ENCODE measurements at places on chromosomes 4 and X.
A peak's percentile ranks its signal among the peaks of the same experiment; 100 is the strongest.

- peak; percentile 6 for DNase-seq
Observed at GRCh38 chrX:68732906-68733493, 85.5 kb downstream of the STARD8 start.

DNA sequence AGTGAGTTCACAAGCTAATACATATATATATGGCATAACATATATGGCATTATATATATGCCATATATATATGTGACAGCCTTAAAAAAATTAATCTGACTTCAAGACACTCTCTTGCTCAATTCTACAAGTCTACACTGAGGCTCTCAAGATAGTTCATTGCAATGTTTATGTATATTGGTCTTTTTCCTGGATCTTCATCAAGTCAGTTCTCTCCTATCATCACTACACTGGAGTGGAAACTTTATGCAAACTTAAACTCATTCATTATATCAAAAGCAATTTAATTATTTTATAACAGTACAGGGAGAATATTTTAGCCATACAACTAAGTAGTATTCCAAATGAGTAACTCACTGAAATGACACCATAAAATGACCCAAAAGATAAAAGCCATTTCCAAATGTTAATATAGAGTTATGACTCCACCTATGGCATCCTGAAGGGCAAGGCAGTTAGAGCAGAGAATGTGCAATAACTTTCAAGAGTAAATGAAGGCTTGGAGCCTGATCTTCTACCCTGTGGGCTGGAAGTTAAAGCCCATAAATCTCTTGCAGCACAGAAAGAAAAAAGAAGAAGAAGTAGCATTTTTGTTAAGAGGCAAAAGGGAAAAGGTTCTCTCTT lies 176.3 kb upstream of the SLIT2 start:
- no peak for DNase-seq

DNA sequence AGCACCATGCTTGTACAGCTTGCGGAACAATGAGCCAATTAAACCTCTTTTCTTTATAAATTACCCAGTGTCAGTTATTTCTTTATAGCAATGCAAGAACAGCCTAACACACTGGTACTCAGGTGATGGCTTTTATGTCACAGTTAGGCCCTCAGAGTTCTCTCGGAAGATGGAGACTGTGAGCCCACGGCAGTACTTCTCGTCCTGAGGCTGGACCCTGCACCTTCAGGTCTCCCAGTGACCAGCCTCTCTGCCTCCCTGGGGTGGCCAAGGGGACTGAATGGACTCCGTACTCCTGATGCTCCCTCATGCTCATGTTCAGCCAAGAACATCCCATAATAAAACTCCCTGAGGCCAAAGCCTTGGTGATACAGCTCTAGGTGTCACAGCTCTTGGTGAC lies 25.0 kb upstream of the PDLIM3 start:
- no peak for DNase-seq

DNA sequence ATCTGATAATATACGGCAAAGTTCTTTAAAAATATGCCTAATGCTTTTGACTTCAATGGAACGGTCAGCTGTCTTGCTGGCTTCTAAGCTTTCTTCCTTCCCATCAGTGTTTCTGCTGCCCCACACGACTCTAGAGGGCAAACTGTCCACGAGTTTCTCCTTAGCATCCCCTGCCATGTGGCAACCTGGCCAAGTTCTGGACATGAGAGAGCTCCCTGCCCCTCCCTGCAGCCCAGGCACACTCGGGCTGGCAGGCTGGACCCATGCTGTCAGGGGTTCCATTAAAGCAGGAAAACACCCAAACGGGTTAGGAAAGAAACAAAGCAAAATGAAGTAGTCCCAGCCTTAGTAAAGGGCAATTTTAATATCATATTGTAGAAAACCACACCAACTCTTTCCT lies 38.8 kb downstream of the KDR start:
- DNase-seq, result no peak

DNA sequence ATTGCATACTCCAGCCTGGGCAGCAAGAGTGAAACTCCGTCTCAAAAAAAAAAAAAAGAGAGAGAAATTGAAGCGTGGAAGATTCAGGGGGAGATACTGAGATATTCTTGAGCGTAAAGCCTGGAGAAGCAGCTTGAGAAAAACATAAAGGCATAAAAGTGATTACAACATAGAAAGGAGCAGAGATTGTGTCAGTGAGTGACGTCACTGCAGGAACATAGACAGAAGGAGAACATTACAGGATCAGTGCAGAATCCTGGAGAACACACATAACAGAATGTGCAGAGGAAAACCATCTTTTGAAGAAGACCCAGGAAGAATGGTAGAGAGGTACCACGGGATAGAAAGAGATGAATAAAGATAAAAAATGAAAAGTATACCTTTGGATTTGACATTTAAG lies 147.0 kb downstream of the APBB2 start:
- DNase-seq, result no peak

- no peak for DNase-seq
Observed at GRCh38 chr4:23539969-23540569, 349.8 kb downstream of the PPARGC1A start.

GRCh38 chrX:130575831-130576389 lies 174.1 kb downstream of the RBMX2 start:
- DNase-seq, result no peak

DNA sequence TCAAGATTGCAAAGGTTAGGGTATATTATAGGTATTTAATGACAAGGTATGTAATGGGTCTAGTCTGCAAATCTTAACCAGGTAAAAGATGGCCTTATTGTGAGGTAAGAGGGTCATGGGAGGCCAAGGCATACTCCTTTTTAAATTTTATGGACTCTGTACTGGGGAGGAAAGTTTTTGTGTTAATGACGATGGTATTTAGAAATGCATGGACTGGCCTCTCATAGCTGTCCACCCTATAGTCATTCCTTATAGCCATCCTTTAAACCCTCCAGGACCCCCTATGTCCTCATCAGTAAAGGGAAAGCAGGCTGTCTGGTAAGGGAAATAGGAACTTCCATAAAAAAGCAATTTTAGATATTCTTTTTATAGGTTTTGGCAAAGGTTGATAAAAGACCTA lies 1.5 kb downstream of the AIMP1 start:
- no peak for DNase-seq

GRCh38 chr4:180449395-180449956 lies 1793.7 kb upstream of the TENM3 start:
- no peak for DNase-seq

GRCh38 chr4:101279377-101279871 lies 67.9 kb downstream of the PPP3CA start:
- DNase-seq, result no peak

DNA sequence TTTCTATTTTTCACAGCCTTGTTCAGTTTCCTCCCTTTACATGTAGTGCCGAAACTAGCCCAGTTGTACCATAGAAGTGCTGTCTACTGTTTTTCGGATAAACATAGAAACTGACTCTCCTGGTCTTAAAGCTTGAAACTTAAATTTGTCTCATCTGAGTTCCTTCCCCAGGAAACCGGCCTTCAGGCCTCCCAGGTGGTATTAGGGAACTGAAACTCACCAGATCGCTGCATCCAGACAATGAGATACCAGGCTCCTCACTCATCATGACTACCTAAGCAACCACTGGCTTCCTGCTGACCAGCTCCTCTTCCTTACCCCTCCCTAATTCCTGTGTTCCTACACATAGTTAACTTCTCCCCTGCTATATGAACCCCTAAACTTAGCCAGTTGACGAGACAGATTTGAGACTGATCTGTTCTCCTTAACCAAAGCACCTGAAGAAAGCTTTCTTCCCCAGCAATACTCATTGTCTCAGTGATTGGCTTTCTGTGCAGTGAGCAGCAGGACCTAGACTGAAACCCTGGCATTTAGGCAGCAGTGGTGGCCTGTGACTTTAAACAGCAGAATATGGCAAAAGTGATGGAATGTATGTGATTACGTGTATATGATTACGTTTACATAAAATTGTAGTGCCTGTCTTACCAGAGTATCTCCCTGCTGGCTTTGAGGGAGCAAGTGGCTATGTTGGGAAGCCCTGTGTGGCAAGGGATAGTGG lies 959.1 kb upstream of the LCORL start:
- no peak for DNase-seq

GRCh38 chr4:83658806-83659205 lies 122.9 kb downstream of the GPAT3 start:
- DNase-seq, result no peak

GRCh38 chrX:17053502-17053901 lies 107.0 kb downstream of the REPS2 start:
- DNase-seq, result no peak

DNA sequence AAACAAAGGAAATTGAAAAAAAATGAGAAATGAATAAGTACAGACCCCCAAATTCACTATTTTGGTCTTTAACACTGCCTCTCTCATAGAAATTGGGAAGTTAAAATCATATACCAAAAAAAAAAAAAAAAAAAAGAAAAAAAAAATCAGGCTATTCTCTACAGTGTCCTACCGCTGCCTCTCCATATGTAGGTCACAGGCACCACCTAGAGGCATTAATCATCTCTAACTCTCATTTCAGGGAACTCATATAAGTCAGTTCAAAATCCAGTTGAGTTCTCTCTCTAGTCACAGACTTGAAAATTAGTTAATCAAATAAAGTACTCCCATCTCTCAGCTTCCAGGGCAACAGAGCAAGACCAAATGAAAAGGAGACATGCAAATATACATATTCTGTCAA lies 47.9 kb downstream of the COX18 start:
- no peak for DNase-seq

DNA sequence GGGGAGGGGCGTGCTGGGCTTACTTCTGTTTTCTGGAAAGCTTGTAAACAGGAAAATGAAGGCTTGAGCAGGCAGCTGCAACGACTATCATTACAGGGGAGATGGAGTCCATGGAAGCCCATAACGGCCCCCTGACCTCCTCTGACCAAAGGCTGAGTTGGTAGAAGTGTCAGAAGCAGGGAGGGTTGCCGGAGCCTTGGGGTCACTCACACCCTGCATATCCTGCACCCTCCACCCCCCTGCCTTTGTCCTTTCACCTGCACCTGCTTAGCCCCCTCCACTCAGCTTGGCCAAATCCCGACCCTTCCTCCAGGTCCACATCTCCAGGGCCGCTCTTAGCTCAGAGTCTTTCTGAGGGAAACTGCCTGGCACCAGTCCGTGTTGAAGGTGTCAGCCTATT lies 12.5 kb upstream of the MSX1 start:
- DNase-seq, result no peak

DNA sequence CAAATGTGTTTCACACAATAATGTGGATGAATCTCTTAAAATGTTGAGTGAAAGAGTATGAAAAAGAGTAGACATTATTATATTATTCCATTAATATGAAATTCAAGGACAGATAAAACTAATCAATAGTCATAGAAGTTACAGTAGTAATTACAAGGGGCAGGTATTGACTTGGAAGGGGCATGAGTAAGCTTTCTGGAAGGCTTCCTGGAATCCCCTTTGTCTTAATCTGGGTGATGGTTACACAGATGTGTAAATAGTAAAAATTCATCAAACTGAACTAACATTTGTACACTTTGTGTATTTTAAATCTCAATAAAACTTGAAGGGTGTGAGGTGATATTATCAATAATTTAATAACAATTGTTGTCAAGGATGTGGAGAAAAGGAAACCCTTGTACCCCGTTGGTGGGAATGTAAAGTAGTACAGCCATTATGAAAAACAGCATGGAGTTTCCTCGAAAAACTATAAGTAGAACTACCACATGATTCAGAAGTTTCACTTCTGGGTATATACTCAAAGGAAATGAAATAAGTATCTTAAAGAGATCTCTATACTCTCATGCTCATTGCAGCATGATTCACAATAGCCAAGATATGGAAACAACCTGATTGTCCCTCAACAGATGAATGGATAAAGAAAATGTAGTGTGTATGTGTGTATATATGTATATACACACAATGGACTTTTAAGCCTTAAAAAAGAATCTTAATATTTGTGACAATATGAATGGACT lies 96.9 kb upstream of the MID1IP1 start:
- no peak for DNase-seq

DNA sequence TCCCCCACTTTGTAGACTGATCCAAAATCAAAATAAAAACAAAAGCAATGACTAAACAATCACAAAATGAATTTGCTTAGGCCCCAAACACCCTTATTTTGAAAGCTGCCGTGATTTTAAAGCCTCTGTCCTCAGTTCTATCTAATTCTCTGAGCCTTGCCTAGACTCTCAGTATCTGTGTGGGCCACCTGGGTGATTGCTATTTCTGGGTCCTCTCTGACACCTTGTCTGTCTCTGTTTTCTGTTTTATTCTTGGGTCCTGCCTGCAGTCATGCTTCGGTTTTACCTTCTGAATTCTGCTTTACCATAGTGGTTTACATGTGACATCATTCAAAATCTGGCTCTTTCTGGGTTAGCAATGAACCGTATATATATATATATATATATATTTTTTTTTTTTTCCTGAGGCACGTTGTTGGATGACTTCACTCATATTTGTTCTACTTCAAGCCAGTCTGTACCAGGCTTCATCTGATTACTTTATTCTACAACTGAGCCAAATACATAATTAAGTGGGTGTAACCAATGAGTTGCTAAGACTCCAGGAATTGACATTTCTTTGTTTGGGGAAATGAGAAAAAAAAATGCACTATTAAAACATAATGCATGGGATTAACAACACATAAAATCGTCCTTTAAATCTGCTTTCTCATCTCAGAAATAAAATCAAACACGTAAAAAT lies 710.7 kb upstream of the SLIT2 start:
- DNase-seq, result no peak

DNA sequence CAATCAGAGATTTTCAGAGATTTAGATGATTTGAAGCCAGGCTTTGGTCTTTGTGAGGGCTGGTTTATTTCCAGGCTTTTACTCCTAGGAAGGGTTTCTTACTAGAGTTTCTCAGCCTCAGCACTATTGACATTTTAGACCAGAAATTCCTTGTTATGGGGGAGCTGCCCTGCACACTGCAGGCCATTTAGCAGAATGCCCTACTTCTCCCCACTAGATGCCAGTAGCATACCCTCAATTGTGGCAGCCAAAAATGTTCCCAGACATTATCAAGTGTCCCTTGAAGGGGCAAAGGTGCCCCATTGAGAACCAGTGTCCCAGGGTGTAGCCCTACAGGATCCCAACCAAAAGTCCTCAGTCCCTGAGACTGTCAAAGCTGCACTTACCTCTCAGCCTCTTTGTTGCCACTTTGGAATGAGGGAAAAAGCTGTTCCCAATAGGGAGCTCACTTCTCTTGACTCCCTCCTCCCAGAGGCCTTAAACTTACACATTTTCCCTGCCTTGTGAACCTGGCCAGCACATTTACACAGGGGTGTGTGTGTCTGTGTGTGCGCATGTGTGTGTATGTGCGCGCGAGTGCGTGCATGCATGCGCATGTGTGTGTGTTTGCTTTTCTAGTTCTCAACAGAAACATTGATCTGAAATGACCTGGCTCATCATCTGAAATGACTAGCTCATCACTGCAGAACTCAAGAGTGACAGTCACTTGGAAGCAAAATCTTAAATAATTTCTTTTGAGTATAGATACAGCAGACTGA lies 231.4 kb downstream of the QDPR start:
- DNase-seq, result no peak

GRCh38 chrX:30301208-30301607 lies 8.0 kb downstream of the NR0B1 start:
- DNase-seq, result no peak
